ENCODE measurements at places on chromosomes 3 and 15.

GRCh38 chr3:114363554-114364202 lies 69.8 kb downstream of the TIGIT start:
- no peak for DNase-seq

DNA sequence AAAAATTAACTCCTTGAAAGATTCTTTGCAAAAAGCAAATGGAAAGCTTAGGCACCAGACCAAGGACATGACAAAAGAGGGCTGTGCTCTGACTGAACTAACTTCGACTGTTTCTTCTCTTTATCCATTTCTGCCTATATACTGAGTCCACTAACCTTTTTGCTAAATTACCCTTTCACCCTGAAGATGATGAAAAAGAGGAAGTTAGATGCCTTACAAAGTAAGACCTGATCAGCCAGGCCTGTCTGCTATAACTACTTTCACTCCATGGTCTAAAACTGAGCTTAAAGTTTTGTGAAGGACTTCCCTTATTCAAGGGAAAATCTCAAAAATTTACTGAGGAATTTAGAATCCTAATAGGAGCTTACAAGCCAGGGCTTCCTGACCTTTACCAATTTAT lies 6.2 kb upstream of the IGSF10 start:
- no peak for DNase-seq

DNA sequence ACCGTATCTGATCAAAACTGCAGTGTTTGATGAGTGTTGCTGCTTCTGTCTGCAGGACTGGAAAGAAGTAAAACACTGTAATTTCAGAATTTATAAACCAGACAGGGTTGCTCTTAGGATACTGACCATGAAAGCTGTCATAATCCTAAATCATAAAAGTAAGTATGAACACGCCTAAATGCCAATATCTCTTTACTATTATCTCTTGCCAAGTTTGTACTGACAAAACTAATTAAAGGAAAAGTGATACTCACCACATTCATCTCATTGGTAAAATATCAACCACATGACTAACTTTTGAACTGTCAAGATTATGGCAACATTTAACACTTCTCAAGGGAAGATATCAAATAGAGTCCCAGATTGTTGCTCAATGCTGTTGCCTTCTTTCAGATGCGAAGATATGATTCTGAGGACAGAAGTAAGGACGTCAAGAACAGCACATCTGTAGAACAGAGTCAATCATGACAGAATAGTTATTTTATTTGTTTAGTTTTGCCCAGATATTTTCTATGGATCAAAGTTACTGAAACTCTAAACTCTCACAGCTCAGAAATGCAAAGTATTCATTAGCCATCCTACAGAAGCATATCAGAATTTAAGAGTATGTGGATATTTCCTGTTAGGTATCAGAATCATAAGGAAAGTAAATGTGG lies 61.4 kb upstream of the COL8A1 start:
- no peak for DNase-seq

DNA sequence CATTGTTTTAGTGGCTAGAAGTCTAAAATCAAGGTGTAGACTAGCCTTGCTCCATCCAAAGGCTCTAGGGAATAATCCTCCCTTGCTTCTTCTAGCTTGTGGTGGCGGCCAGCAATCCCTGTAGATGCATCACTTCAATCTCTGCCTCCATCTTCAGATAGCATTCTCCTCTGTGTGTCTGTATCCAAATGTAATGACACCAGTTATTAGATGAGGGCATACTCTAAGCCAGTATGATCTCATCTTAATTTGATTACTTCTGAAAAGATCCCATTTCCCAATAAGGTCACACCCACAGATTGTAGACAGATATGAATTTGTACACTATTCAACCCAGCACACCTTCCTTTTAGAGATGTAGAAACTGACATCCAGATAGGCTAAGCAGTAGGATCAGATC lies 334.5 kb upstream of the KCNMB2 start:
- DNase-seq: no peak

GRCh38 chr3:188060840-188061544 lies 93.0 kb upstream of the LPP start:
- DNase-seq: peak; percentile 57

Data from stimulated activated CD4-positive, alpha-beta T cell treated with anti-CD3 and anti-CD28 coated beads, Interleukin-12 subunit alpha, Interleukin-12 subunit beta, amount 100 ng/mL, for 24 hours (primary cell).